ENCODE measurements at places on chromosomes 7 and 10.

GRCh38 chr10:98259606-98260315 is 8.2 kb downstream of the LOXL4 start:
- no peak for DNase-seq

GRCh38 chr7:44172803-44173424 is 16.3 kb downstream of the GCK start:
- no peak for DNase-seq

DNA sequence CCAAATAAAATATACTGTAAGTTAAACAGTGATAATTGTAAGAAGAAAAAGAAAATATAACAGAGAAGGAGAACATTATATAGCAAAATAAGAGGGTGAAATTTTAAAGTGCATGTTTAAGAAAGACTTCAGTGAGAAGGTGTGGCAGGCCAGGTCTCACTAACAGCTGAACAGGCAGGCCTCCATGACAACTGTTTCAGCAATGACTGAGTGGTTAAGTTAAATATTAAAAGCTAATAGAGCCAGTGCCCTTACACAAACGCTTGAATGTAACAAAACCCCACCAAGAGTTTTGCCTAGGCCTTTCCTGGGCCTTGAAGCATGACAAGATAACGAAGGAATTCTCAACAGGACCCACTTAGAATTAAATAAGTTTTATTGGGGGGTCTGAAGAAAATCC is 32.6 kb downstream of the CFAP43 start:
- no peak for DNase-seq

GRCh38 chr10:19819419-19820033 is 3.3 kb downstream of the PLXDC2 start:
- DNase-seq, result no peak

- DNase-seq, result peak; percentile 95
Observed at GRCh38 chr7:151226875-151227782, at the start of gene ABCF2. ABCF2 (minus strand) TSS chr7:151227205; CDS start chr7:151226458, 747 bp downstream.

DNA sequence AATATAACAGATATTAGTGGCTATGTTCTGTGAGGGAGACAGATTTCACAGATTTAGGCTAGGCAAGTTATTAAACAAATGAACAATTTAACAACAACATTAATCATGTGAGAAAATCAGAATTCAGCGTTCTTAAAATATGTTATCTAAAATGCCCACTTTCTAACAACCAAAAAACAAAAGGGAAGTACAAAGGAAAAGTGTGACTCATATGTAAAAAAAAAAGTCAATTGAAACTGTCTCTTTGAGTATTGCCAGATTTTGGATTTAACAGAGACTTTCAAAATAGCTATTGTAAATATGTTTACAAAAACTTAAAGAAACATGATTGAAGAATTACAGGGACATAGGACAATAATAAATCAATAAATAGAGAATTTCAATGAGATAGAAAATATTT is 34.8 kb upstream of the ARHGAP22 start:
- no peak for DNase-seq

DNA sequence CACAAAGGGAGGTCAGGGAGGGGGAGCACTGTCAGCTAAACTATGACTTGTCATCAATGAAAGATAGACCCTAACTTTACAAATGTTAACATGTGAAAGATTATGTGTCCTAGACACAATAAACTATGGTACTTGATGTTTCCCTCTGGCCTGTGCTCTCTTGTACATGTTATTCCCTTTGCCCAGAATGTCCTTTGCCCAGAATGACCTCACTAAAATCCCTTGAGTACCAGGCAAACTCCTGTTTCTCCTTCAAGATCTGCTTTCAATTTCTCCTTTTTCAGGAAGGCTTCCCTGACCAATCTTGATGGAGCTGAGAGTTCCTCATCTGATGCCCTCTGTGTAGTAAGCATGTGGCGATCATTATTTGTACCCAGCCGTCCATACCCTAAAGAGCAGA is 143.1 kb downstream of the ZNF365 start:
- no peak for DNase-seq

- DNase-seq, result no peak
Observed at GRCh38 chr7:122092964-122093797, 50.9 kb downstream of the AASS start.

GRCh38 chr10:43311794-43312193 is 44.9 kb upstream of the RASGEF1A start:
- DNase-seq, result no peak

- peak; percentile 13 for DNase-seq
Observed at GRCh38 chr10:61961278-61961677, 59.8 kb downstream of the ARID5B start.

GRCh38 chr7:48088559-48089045 is 463 bp upstream of the UPP1 start:
- no peak for DNase-seq

Measured in activated effector memory CD4-positive, alpha-beta T cell treated with Interleukin-2 at 50 U/mL for 16 hours (primary cell).